ENCODE measurements at places on chromosomes 13 and 19.

DNA sequence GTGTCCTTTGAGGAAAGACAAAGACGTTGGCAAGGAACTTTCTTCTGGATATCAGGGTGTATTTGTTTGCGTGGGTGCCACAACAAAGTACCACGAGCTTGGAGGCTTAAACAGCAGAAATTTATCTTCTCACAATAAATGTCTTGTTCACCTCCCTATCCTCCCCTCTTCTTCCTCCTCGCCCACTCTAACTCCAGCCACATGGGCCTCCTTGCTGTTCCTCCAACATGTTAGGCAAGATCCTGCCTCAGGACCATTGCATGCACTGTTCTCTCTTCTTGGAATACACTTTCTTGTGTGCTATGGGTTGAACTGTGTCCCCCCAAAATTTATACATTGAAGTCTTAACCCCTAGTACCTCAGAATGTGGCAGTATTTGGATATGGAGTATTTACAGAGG is 45.7 kb downstream of the VAV1 start:
- no peak for DNase-seq

GRCh38 chr13:32028711-32029110 is 2.9 kb upstream of the FRY start:
- DNase-seq: peak; percentile 83

- peak; percentile 57 for DNase-seq
Measured at GRCh38 chr19:45499196-45500180, 1.2 kb downstream of the PPM1N start.

GRCh38 chr19:7612282-7613274 is 16.8 kb downstream of the XAB2 start:
- DNase-seq: no peak

- DNase-seq: no peak
Measured at GRCh38 chr19:28196101-28196500, 1016.9 kb downstream of the UQCRFS1 start.

GRCh38 chr13:46679369-46680120 is 117.4 kb downstream of the ESD start:
- DNase-seq: no peak

DNA sequence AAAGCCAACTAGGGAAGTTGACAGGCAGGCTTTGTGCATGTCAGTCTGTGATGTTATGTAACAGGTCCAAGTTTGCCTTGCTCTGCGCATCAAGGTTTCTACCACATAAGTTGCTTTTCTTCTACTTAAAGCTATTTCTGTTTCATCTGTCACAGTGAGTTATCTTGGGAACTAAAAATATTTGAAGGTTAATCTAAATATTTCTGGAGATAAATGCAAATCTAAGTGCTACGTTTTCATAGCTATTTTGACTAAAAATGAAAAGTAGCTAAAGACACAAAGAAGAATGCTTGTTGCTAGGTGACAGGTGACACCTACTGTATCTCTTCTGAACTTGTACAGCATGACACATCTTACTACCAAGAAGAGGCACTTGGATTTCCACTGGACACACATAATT is 135.6 kb downstream of the KLF12 start:
- DNase-seq: no peak

DNA sequence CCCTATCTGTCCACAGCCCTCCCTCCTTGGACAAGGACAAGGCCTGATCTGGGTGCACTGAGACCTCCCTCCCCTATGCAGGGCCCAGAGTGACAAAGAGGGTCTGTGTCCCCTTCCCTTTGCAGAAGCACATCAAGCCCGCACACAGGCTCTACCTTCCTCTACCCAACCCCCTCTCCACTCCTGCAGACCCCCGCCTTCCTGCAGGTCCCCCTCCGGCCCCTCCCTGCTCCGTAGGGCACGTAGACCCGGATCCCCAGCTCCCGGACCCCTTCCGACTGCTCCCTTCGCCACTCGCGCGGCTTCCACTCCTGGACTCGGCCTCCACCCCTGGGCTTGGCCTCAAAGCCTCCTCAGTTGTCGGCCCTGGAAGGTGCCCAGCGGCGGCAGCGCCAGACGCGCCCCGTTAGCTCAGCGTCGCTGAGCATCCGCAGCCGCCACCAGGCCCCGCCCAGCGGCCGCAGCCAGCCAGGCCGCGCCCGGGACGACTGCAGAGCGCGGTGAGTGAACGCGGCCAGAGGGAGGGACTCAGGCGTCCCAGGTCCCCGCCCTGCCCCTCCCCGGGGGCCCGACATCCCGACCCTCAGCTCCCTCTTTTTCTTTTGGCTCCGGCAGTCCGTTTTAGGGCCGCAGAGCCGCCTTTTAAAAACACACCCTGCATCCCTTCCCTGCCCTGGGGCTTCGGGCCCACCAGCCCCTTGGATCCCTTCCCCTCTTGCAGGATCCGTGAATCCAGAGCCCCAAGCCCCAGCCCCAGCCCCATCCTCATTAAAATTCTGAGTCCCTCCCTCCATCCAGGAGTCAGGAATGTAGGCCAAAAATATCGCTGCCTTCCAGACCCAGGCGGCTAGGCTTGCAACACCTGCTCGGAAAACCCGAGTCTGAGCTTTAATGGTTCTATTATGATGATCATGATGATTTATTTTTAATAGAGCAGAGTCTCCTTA is 1.5 kb upstream of the MYADM start:
- no peak for DNase-seq

DNA sequence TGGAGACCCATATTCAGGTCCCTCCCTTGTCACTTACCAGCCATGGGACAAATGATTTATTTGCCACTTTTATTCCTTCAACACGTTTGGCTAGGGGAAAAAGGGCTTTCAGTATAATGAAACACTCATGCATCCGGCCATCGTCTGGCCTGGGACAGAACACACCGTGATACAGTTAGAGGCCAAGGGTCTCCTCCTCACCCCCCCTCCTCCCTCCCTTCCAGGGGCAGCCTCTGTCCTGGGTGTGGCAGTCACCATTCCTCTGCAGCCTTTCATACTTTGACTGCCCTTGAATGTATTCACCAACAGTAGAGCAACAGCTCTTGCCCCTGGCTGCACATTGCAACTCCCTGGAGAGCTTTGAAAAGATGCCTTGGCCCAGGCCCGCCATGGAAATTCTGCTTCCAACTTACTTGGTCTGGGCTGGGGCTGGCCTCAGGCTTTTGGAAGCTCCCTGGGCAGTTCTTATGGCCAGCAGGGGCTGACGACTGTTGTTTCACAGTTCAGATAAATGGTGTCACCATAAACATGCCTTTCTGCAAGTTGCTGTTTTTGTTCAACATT is 3.0 kb downstream of the PAK4 start:
- no peak for DNase-seq

DNA sequence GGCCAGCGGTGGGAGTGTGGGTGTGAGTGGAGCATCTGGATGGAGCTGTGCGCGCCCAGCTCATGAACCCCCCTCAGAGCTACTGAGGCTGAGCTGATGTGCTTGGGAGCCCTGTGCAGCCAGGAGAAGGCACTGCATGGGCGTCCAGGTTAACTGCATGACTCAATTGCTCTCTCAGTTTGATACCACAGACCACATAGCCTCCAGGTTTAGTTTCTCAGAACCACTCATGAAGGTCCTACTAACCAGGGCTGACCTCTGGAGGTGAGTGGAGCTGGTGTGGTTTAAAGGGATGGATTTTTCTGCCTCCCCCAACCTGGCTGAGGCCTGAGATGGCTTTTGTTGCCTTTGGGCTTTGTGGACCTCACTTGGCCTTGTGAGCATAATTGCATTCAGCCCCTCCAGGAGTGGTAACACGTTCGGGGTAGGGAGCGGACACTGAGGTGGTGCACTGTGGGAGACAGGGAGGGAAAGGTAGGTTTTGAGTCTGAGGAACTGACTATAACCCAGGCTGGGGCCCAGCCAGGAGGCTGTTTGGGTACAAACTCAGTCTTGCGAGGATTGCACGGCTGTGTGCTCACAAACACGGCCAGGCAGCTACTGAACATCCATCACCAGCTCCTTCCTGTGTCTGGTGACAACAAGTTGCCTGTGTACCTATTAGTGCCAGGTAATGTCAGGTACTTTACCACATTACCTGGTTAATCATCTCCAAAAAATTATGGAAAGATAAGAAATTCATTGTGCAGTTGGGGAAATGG is 97.5 kb downstream of the RGCC start:
- DNase-seq: no peak

- no peak for DNase-seq
Measured at GRCh38 chr13:33355201-33355895, 69.8 kb upstream of the STARD13 start.

DNA sequence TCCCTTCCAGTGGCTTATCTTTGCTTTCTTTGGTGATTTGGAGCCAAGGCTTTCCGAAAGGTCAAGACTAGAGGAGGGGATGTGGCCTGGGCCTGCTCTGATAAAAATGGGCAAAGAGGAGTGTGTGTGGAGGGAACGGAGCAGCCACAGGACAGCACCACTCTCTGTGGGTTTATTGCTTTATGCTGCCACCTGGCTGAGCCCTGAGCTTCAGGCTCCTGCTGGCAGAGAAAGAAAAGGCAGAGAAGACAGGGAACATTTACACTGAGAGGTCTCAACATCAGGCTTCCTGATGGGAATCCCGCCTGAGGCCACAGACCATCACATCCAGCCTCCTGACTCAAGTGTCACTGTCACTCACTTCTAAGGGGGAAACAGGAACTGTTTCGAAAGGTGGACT is 9.2 kb upstream of the GSX1 start:
- DNase-seq: peak; percentile 30

DNA sequence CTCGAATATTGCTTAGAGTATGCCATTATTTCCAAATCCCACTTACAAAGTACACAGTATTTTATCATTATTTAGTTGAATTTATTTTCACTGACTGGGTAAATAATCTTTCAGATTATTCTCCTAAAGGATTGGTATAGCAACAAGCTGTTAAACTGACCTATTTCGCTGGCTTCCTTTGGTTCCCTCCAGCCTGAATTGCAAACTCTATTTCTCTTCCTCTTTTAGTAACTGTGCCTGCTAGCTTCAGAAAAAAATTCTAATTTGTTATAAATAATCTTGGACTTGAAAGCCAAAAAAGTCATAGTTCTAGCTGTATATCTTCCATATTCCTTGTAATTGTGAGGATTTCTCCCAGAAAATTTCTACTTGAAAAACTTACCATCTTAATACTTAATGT is 15.0 kb upstream of the CCNA1 start:
- DNase-seq: no peak

DNA sequence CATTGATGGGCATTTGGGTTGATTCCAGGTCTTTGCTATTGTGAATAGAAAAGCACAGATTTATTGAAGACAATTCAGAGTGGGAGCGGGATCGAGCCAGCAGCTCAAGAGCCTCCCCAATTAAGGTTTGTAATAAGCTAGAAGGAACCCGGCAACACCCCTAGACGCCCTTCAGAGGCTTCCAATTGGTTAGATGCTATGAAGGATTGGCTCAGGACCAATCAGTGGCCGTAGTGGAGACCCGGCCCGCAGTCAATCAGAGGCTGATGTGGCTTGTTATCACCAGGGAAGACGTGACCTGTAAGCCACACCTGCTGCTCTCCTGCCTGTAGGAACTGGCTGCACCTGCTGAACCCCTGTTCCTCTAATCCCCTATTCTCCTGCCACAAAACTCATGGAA is 14.6 kb downstream of the SIGLEC11 start:
- no peak for DNase-seq

DNA sequence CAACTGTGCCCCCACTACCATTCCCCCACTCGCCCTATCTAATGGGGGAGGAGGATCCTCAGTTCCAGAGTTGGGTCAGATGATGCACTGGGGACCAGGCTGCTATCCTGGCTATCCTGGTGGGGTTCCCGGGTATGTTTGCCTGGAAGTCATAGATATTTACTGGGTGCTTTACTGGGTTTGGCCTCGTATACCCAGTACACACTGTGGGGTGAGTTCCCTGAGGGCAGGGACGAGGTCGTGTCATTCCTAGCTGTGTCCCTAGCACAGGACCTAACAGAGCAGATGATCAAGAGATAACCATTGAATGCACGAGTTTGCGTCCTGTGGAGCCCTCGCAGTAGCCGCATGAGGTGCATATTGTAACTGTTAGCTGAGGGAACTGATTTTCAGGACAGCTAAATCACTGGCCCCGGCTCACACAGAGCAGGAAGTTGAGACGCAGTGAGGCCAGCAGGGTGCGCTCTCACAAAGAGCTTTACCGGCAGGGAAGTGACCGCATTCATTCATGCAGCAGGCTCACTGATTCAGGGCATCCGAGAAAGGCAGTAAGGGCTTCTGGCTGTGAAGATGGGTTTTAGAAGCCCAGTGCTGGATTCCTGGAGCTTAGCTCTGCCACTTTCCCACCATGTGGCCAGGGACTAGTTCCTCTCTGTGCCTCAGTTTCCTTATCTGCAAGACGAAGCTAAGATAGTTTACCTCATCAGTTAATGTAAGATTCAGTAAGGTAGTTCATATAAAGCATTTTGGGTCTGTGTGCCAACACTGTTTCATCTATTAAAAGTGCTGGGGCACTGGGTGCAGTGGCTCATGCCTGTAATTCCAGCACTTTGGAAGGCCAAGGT is 6.0 kb downstream of the RUVBL2 start:
- no peak for DNase-seq

GRCh38 chr19:10701955-10702525 is 801 bp downstream of the QTRT1 start:
- no peak for DNase-seq

- no peak for DNase-seq
Measured at GRCh38 chr13:47100214-47100853, 203.5 kb upstream of the HTR2A start.

DNA sequence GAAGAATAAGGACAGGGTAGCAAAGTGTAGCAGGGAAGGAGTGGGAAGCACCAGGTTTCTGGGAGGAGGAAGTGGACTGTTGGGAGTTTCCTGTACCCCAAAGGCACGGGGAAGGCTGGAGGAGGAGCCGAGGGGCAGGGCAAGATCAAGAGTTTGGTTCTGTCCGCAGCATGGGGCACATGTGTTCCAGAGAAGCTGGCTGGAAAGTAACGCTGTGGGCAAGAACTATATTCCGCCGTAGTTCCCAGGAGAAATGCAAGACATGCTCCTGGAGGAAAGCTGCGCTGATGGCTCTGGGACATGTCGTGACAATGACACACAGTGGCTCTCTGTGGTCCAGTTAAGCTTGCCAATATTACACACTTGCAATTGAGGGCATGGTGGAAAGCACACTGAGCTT is 51.7 kb upstream of the KPNA3 start:
- no peak for DNase-seq

GRCh38 chr19:17025991-17026658 is 485 bp downstream of the CPAMD8 start:
- DNase-seq: no peak

DNA sequence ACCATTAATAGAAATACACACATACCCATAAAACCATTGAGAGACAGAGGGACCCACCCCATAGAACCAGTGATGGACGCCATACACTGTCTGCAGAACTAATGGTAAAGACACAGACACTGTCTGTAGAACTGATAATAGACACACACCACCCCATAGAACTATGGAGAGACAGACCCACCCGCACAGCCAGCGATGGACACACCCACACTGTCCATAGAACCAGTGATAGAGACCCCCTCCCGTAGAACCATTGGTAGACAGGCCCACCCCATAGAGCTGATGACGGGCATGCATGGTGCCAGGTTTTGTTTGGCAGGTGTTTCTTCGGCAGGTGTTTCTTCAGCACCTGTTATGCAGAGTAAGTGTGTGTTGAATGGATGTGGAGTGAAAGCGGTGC is 88.3 kb upstream of the TEX29 start:
- peak; percentile 27 for DNase-seq

GRCh38 chr13:99657848-99658260 is 156.6 kb downstream of the TM9SF2 start:
- DNase-seq: no peak

All from NCI-H345 (cell line).